GM23248 (cell line): ENCODE measurements at places on chromosomes 11 and 22. TPM values are rescaled to one million over a fixed set of nuclear protein-coding genes. Genes with fewer than 3 reads are reported as not detected.

DNA sequence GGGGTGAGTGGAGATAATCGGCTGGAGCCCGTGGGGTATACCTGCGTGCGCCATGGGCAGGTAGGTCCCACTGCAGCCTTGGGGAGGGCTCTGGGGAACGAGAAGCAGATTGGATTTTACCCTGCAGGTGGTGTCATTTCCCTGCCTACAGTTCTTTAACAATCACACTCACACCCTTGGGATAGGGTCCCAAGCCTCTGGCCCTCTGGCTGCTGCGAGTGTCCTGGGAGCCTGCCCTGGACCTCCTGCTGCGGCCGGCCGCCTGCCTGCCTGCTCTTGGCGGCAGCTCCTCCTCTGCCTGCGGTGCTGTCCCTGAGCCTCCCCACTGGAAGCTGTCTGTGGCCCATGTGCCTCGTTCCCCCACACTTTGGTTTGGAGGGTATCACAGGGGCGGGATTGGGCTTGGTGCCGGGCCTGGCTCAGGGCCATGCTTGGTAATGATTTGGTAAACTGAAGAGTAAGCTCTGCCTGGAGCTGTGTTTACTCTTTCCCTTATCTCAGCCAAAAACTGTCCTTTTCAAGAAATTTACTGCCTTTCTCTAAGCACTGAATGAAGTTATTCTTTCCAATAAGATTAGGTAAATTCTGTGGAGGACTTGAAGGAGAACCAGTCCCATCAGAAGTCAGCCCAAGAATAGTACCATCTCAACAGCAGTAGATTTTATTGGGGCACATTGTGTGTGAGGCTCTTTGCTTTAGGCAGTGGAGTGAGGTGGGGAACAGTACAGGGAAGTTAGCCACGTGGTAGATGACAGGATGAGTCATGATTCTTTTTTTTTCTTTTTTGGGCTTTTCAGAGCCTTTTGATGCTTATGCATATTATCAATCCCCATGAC lies 53.7 kb downstream of the TBC1D22A start:
- no peaks in the 10 kb centered on the region for H3K36me3 ChIP-seq
- peak; percentile 71 for DNase-seq
- H3K27me3 ChIP-seq: no peaks in the 10 kb centered on the region

DNA sequence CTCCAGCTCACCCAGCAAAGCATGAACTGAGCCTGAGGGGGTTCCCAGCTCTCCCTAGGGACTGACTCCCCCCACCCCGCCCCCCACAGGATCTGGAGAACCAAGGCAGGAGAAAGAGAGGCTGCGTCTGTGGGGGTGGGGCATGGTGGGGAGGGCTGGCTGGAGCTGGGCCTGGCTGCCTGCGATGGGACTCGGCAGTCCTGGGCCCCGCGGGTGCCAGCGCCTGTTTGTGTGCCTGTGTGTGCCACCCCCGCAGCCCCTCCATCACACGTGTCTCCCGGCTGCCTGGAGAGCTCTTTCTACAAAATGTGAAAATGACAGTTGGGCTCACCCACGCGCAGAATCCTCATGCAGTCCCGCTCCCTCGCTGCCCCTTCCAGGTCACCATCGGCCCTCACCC lies 46.8 kb downstream of the CACNA1I start:
- no peaks in the 10 kb centered on the region for H3K4me1 ChIP-seq
- no peak overlapping the region for H3K4me3 ChIP-seq
- peaks cover 17% of the 10 kb centered on the region for H3K27me3 ChIP-seq
- H3K27ac ChIP-seq: no peak overlapping the region

GRCh38 chr11:74806267-74806666 lies 57.6 kb downstream of the RNF169 start:
- H3K36me3 ChIP-seq: peaks cover 5% of the 10 kb centered on the region; the same call in 1 of the 2 replicates
- H3K27me3 ChIP-seq: no peaks in the 10 kb centered on the region
- no peaks in the 10 kb centered on the region for H3K4me1 ChIP-seq
- H3K4me3 ChIP-seq: no peak overlapping the region
- H3K27ac ChIP-seq: no peak overlapping the region
- DNase-seq: no peak

GRCh38 chr11:123392844-123393243 lies 37.2 kb upstream of the GRAMD1B start:
- DNase-seq: no peak
- H3K27ac ChIP-seq: no peak overlapping the region
- H3K4me1 ChIP-seq: no peaks in the 10 kb centered on the region

DNA sequence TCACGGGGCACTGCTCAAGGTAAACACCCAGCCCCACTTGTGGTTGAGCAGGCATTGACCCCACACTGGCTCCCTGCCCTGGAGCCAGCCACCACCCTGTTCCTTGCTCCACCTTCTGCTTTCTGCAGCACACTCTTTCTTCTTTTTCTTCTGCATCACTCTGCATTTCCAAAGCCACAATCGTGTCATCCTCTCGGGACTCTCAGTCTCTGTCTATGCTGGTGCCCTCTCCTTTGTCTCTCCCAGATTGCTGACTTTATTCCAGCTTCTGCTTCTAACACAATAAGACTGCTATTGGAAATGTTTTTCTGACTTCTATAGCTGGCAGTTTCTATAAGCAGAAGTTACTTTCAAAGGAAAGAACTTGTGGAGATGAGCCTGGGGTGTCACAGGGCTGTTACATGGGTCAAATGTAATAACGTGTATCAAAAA lies 14.4 kb downstream of the GRAP2 start:
- no peaks in the 10 kb centered on the region for H3K36me3 ChIP-seq
- DNase-seq: no peak
- no peak overlapping the region for H3K4me3 ChIP-seq
- H3K4me1 ChIP-seq: no peaks in the 10 kb centered on the region
- peaks cover 50% of the 10 kb centered on the region for H3K27me3 ChIP-seq
- no peak overlapping the region for H3K27ac ChIP-seq

Gene FAM89B
- total RNA-seq: 41.2 and 67.0 TPM in 2 replicates

DNA sequence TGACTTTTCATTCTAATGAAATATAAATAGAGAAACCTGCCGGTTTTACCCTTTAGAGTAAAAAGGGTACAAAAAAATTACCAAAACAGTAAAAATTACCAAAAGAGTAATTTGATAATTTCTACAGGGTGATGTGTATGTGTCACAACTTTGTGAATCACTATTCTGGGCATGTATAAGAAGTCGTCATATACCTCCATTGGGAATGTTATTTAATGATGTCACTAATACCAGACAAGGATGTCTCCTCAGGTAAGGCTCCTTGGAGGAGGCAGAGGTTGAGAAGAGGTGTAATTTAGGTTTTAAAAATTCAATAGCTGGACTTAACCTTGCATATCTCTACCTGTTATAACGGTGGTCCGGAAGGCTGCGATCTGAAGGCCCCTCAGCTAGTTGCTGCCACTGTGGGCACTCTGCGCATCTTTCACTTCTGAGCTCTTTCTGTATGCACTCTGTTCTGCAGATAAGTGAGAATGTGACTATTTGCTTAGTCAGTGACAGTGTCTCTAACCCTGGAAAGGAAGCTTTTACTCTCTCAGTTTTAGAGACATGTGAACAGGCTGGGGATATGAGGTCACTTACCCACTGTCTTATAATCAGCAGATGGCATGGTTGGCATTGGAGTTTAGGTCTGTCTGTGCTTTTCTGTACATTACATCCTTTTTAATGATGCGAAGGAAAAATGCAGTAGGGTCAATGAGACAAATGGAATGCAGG lies 987 bp upstream of the NCR3LG1 start:
- H3K4me1 ChIP-seq: peaks cover 9% of the 10 kb centered on the region; the same call in 1 of the 2 replicates
- no peaks in the 10 kb centered on the region for H3K27me3 ChIP-seq
- H3K27ac ChIP-seq: no peak overlapping the region
- H3K4me3 ChIP-seq: no peak overlapping the region

DNA sequence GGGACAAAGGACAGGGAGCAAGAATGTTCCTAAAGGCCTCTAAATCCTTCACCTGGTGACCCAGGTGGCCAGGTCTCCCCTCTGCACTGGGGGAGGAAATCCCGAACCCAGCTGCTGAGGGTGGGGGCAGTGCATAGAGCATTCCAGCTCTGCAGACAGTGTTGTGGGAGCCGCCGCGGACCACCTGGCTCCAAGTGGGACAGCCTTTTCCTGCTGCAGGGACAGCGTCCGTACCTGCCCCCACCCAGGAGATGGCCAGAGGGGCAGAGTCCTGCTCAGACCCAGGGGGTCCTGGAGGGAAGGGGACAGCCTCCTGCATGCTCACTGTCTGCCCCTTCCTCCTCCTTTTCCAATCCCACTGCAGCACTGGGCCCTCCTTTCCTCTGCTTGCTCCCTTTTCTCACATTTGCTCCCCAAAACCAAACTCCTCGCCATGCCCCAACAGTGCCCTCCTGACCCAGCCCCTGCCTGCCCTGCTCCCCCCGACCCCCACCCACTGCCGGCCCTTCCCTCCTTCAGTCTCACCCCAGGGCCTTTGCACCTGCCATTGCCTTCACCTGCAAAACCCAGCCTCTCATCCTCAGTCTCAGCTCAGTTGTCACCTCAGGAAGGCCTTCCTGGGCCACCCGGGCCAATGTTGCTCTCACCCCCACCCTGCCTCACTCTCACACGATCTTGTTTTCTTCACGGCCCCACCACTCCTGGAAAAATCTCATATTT lies 12.8 kb downstream of the PNPLA5 start:
- no peaks in the 10 kb centered on the region for H3K4me1 ChIP-seq
- H3K27ac ChIP-seq: no peak overlapping the region
- H3K27me3 ChIP-seq: peaks cover 28% of the 10 kb centered on the region
- H3K36me3 ChIP-seq: no peaks in the 10 kb centered on the region
- H3K4me3 ChIP-seq: no peak overlapping the region

DNA sequence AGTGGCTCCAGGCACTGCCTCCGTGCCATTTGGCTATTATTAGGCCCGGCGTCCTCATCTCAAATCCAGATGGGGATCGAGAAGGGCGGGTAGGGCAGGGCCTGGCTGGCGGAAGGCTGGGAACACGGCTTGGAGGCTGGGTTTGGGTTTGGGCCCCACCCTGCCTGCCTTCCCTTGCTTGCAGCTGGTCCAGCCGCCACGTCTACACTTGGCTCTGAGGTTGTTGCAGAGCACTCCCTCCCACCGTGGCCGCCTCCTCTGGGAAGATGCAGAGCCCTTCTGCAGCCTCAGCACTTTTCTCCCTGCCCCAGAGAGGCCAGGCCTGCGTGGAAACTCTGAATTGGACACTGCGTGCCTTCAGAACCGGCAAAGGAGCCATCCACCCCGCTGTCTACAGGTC lies 5.2 kb upstream of the SMTN start:
- no peaks in the 10 kb centered on the region for H3K27me3 ChIP-seq
- DNase-seq: peak; percentile 93
- H3K4me3 ChIP-seq: peak overlapping the region; percentile 47
